ENCODE measurements at places on chromosomes 11 and 22.

- DNase-seq: no peak
Measured at GRCh38 chr11:77308838-77309237, 7.4 kb upstream of the GDPD4 start.

GRCh38 chr22:20013382-20013871, 3.2 kb downstream of the ARVCF start:
- DNase-seq: no peak

DNA sequence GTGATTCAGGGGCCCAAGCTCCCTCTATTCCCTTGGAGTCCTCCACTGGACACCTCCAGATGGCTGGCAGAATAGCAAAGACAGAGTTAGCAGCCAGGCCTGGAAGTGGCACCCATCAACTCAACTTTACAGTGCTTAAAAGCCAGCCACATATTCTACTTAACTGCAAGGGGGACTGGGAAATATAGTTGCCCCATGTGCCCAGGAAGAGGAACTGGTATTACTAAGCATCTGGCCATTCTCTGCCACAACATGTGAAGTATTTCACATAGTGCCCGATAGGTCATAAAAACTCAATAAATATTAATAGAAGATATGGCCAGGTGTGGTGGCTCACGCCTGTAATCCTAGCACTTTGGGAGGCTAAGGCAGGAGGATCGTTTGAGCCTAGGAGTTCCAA, 5.5 kb upstream of the IL10RA start:
- DNase-seq: no peak

DNA sequence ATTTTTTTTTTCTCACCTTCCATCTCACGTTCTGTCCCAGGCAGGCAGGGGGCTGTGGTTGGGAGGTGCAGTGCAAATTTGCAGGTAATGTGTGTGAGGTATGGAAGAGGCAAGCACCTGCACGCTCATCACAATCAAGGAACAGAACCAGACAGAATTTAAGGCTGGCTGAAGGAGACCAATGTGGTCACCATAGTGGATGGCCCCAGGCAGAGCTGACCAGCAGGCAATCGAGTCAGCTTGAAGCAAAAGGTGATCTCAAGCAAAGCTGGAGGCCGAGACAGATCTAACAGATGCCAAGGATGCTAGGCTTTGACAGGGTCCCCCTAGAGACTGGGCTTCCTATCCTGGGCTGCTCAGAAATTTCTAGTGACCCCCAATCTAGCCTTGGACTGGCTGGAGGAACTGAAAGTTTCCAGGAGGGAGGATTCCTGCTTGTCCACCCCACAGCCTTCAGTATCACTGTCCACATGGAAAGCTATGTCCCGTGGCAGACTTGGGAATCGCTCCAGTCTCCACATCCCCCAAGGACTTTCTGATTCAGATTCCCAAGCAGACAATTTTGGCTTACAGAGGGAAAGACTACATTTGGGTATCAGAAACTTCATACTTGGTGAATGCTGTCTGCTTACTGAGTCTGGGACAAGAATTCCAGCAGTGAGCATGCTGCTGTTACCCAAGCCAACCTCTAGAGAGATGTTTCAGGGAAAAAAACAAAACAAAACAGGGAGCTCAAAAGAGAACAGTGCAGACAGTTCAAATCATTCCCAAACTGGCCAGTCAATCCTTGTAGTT, 9.0 kb upstream of the MICAL3 start:
- DNase-seq: no peak

GRCh38 chr11:129960216-129961214, 42.1 kb downstream of the PRDM10 start:
- no peak for DNase-seq

DNA sequence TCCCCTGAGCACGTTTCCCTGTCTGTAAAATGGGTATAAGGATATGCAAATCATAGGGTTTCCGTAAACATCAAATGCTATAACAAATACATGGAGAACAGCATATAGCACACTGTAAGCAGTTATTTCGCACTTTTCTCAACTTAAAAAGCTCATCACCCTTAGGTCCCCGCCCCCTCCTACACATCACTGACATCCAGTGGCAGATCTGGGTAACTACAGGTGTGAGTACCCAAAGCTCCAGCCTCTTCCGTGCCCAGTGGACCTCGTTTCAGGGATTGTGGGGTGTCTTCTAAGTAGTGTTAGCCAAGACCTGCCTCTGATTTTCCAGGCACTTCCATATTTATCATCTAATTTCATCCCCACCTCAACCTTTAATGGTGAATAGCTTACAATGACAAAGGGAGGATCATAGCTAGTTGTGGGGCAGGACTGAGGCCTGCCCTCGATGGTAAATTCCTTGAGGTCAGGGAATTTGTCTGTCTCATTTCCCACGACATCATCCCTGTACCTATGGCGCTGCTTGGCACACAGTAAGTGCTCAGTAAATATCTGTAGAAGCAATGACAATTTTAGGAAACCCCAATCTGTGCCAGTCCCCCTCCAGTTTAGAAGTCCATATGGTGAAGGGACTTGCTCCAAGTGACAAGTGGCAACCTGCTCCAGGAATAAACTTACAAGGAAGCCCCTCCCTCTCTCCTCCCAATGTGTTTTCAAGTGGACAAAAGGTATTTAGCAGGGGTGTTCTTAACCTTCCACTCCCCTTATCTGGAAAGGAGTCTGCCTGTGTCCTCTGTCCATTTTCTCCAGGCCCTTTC, 340.5 kb downstream of the TENM4 start:
- DNase-seq: no peak

GRCh38 chr11:75077316-75077715, 19.4 kb downstream of the OR2AT4 start:
- no peak for DNase-seq

GRCh38 chr22:38707346-38707745, 1.6 kb downstream of the GTPBP1 start:
- DNase-seq: no peak
